CD4-positive, alpha-beta T cell (primary cell): ENCODE measurements at places on chromosomes 6 and 20. TPM values are rescaled to one million over a fixed set of nuclear protein-coding genes. Genes with fewer than 3 reads are reported as not detected.

DNA sequence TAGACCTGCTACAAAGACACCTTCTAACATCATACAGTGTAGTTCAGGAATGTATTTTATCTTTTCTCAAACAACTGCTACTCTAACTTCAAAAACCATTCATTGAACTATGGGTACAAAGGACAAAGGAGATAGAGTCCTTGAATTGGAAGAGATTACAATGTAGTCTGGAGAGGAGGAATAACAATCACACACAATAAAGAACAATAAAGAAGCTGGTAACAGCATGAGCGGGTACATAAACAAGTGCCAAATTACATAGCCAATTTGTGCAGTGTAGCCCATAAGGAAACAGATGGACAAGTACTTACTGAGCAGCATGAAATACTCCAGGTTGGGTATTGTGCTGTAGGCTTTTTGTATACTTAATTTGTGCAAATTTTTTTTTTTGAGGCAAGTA lies 44.3 kb downstream of the OSTM1 start:
- no peak for DNase-seq

Gene GRIK2
- total RNA-seq = not detected

Gene MRAP2
- not detected for total RNA-seq

- DNase-seq = no peak
These were observed 180.6 kb upstream of the ZFP64 start for GRCh38 chr20:52372169-52372568.

DNA sequence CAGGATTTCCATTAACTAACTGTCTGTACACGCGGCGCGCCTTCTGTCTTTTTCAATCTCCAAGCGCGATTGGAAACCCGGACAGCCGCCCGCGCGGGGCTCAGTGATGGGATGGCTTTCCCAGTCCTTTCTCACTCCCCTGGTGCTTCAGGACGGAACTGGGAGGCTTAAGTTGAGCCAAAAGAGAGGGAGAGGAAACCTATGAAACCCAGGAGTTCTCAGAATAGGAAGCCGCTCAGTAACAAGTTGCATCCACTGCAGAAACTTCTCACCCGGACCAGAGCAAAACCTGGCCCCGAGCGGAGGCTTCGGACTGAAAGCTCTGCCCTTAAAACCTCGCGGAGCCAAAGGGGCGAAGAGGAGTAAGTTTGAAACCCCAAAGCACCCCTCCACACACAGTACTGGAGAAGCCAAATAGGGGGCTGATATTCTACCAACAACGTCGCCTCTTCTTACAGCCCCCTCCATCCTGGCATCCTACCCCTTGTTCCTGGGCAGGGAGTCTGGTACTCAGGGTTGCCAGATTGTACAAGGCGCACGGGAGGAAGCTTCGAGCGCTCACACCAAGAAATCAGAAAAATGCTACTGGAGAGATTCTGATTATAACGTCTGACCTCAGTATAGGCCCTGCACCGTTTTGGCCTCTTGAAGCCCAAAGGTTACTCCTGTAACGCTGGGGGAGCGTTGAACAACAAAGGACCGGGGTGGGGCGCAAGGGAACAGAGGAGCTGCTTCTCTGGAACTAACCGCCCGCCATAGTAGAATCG lies 906 bp upstream of the COL12A1 start:
- no peak for DNase-seq

- no peak for DNase-seq
These were observed 72.4 kb upstream of the TMEM181 start for GRCh38 chr6:158487495-158487894.

DNA sequence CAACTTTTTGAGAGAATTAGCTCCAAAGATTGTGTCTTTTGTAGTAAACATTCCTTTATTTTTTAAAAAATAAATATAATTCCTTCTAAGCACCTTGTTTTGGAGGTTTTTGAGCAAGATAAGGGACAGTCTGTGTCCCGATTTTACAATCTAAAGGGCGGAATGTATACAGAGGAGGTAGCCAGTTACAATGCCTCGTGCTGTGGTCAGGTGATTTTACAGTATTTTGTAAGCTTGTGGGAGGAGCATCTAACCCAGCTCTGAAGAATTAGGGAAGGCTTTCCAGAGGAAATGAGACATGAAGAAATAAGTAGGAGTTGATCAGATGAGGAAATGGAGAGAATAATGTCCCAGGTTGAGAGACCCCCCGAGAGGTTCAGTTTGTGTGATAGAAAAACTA lies 1.3 kb downstream of the HINT3 start:
- no peak for DNase-seq

Gene CPNE5
- 0.19 TPM for total RNA-seq

GRCh38 chr6:73608761-73609160 lies 45.0 kb downstream of the SLC17A5 start:
- DNase-seq = no peak

- DNase-seq = no peak
These were observed 155.2 kb downstream of the SCML4 start for GRCh38 chr6:107668743-107669474.

DNA sequence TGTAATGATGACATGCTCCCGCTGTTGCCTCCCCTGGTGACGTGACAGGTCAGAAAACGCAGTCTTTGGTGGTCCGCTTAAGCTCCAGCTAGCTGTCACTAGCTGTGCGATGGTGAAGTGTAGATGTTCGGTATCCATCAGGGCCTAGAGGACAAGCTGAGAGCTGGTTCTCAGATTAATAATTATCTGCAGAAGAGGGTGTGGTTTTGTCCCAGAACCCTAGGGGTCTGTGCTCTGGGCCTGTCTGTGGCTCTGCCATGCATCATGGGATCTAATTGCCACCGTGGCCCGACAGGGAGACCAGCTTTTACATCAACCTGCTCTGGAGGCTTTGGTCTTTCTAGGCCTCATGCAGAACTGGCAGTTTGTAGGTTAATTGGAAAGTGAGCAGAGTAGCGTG lies 34.1 kb downstream of the ERMARD start:
- no peak for DNase-seq

DNA sequence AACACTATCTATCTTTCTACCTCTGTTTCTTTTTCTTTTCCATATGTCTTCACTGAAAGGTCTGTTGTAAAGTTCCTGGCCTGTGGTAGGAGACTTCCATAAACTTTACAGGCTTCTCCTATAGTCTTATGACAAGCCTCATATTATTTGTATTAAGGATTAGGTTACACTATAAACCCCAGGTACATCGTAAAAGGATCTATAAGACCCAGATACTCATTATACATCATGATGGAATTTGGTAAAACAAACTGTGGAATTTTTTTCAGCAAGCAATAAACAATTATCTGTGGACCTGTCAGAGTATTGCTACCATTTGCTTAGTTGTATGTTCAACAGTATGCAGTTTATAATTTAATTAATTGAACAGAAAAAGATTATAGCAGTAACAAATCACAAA lies 55.5 kb downstream of the RFX6 start:
- DNase-seq = no peak

Gene PTGIS
- not detected for total RNA-seq

- DNase-seq = no peak
These were observed 31.1 kb upstream of the CARMIL1 start for GRCh38 chr6:25248123-25248522.

- DNase-seq = no peak
These were observed 8.2 kb upstream of the PYGB start for GRCh38 chr20:25239387-25240370.

DNA sequence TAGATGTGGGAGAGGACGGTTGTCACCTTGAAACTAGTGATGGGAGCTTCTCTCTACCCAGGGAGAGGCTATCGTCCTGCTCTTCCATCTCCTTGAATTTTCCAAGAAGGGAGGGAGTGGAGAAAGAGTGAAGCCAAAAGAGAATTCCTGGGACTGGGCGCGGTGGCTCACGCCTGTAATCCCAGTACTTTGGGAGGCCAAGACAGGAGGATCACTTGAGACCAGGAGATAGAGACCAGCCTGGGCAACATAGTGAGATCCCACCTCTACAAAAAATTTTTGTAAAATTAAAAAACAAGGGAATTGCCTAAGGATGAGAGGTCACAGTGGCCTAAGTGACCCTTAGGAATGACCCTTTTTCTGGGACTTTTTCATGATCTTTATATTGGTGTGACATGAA lies 8.8 kb downstream of the MYH7B start:
- no peak for DNase-seq

DNA sequence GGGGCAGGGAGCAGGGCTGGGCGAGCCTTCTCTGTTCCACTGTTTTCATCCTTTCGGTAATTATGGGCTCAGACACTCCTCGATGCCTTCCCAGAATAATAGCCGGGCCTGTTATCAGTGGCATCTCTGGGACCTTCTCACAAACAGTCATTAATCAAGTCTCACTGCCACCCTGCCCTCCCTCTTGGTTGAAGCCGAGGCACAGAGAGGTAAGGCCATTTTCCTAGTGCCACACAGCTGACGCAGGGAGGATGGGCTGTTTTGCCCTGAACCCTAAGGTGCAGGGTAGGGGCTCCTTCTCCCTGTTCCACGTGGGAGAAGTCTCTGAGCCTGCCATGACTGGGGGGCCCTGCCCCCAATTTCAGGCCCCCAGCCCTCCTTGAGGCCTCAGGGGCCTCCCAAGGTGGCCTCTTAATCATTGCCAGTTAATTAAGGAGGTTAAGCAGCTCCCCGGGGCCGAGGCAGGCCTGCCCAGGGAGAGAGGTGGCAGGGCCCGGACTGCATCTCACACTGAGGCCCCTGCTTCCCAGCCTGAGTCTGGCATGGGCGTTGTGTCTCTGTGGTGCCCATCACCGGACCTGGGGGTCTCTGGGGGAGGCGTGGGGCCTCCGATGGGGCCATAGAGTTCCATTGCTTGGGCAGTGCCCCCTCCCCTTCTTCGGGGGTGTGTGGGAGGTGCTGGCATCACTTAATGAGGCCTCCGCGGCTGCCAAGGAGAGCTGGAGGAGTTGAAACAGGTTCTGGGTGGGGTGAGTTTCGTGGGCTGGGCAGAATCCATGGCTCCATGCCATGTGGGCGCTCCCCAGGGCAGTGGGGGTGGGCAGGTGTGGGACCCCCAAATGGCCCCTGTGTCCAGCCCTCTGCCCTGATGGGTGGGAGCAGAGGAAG lies 42.9 kb downstream of the CEBPB start:
- no peak for DNase-seq
